ENCODE measurements at places on chromosomes 4 and X. TPM values are rescaled to one million over a fixed set of nuclear protein-coding genes. Genes with fewer than 3 reads are reported as not detected.

Gene IL9R
- total RNA-seq = 2.0 TPM

- no peak for DNase-seq
Observed at GRCh38 chr4:7630568-7631287, 196.0 kb upstream of the PSAPL1 start.

Gene SLC25A14
- 11.0 TPM for total RNA-seq

DNA sequence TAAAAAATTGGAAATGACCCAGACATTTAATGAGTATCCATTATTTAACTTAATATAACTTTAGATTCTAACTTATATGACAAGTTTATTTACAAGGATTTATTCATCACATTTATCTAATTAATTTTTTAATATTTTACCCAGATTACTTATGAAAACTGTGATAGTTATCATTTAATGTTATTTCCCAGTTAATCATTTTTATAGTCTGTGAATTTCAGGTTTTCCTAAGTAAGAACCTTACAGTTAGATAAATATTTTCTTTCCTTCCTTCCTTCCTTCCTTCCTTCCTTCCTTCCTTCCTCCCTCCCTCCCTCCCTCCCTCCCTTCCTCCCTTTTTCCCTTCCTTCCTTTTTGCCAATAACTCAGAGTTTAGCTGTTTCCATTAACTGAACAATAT is 14.8 kb upstream of the FHDC1 start:
- no peak for DNase-seq

GRCh38 chr4:105461621-105462382 is 12.1 kb downstream of the PPA2 start:
- DNase-seq = no peak

DNA sequence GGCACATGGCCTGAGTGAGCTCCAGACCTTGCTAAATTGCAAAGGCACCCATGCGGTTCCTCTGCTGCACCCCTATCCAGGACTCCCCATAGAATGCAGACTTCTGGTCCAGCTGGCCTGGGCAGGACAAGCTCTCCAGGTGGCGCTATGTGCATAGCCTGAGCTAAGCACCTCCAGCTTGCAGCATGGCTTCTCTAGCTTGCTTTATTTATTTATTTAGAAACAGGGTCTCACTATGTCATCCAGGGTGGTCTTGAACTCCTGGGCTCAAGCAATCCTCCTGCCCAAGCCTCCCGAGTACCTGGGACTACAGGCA is 5.5 kb upstream of the WFS1 start:
- DNase-seq = peak; percentile 59

DNA sequence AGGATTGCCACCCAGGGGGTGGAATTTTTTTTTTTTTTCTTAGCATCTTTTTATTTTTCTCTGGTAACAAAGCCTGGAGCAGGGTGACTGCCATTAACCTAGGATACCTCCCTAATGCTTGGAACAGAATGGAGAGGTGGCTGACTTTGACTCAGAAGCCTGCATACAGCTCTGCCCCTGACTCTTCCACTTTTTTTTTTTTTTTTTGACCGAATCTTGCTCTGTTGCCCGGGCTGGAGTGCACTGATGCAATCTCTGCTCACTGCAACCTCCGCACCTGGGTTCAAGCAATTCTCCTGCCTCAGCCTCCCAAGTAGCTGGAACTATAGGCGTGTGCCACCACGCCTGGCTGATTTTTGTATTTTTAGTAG is 341 bp upstream of the SLC2A9 start:
- DNase-seq = no peak

Gene TSPAN6
- total RNA-seq = 0.41 TPM

Gene AKAP14
- total RNA-seq = not detected

- DNase-seq = no peak
Observed at GRCh38 chrX:23902419-23902818, 5.3 kb downstream of the APOO start.

- DNase-seq = no peak
Observed at GRCh38 chrX:9816084-9816700, 30.0 kb downstream of the SHROOM2 start.

Gene N4BP2
- 23.2 TPM for total RNA-seq

Measured in activated CD4-positive, alpha-beta T cell treated with anti-CD3 and anti-CD28 coated beads for 36 hours (primary cell).